Stimulated activated CD4-positive, alpha-beta T cell treated with anti-CD3 and anti-CD28 coated beads, TNF-alpha, amount 100 ng/mL, for 48 hours (primary cell): ENCODE measurements at places on chromosomes 16 and 17.

- DNase-seq = no peak
Observed at GRCh38 chr17:38602453-38602852, 3.3 kb downstream of the SRCIN1 start.

DNA sequence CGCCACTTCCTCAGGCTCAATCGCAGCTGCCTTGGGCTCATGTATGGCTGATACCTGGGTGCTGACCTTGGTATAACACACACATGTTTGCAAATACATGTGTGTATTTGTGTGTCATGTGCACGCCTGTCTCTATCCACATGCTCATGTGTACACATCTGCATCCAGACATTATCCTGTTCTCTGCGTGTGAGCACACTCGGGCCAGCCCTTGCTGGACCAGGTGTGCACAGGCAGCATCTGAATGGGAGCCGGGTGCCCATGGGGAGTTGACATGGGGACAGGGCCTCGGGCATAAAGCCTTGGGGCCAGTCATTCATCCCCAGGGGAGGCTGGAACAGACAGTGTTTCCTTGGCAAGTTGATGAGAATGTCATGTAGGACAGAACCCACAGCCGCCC is 29.1 kb upstream of the CRHR1 start:
- DNase-seq = no peak

- peak; percentile 83 for DNase-seq
Observed at GRCh38 chr17:68035131-68035522, 408 bp upstream of the KPNA2 start.

GRCh38 chr17:77726549-77727006 is 231.9 kb upstream of the TNRC6C start:
- DNase-seq = no peak

DNA sequence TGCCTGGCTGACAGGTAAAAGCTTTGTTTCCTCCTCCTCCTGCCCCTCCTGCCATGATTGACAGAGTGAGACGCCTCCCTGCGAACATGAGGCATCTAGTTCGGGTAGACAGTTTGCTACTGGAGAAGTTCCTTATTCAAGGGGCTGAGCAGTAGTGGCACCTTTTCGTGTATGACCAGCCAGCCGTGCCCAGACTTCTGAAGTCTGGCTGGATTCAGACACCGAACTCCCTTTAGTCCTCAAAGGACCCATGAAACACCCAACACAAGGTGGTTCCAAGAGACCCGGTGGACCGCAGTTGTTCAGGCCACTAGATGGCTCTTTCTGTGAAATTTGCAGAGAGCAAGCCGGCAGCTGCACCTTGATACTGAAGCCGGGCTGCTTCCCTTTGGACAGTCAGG is 192.8 kb downstream of the XYLT1 start:
- DNase-seq = no peak

DNA sequence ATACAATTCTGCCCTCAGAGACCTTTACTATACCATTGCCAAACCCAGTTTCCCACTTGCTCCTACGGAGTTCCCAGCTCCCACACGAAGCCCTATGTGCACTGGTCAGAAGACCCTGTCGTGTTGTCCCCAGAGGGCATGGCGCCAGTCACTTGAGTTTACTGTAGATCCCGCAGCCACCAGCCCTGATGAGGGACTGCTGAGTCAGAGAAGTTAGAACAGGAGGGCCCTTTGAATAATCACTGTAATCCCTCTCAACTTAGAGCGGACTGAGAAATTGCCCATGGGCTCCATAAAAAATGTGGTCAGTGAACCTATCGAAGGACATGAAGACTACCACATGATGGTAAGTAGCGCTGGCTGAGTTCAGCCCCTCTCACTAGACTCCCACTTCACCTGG is 9.2 kb downstream of the UBFD1 start:
- DNase-seq = no peak

DNA sequence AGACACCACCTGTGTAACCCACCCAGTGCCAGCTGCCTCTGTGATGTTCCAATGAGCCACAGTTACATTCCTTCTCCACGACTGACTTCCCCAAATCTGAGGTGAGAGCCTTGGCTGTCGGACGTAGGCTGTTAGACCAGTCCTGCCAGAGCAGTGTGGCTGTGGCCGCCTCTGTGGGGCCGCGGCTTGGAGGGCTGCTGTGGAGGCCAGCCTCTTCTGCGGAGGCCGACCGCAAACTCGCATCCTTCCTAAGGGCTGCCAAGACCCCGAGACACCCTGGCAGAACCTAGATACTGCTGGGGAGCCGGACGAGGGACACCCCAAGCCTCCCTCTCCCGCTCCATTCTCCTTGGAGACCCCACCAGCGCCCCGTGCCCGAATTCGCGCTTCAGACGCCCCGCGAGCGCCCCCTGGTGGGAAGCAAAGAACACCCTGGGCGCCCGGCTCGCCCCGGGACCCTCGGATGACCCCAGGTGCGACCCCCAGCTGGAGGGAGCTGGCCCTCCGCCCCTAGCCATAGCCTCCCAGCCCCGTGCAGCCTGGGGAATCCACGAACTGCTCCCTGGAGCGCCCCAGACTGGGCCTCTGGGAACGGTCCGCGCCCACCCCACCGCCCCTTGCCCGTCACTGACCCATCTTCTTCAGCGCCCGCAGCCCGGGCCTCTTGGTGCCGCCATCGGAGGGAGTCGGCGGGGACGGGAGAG is 547 bp downstream of the PLCD3 start:
- DNase-seq = no peak

GRCh38 chr16:1414532-1415260 is at the start of gene UNKL:
TSS of gene UNKL (minus strand) at chr16:1414704. CDS start at chr16:1414691, 13 bp downstream.
- DNase-seq = peak; percentile 70
